ENCODE measurements at places on chromosomes 16 and 17.

DNA sequence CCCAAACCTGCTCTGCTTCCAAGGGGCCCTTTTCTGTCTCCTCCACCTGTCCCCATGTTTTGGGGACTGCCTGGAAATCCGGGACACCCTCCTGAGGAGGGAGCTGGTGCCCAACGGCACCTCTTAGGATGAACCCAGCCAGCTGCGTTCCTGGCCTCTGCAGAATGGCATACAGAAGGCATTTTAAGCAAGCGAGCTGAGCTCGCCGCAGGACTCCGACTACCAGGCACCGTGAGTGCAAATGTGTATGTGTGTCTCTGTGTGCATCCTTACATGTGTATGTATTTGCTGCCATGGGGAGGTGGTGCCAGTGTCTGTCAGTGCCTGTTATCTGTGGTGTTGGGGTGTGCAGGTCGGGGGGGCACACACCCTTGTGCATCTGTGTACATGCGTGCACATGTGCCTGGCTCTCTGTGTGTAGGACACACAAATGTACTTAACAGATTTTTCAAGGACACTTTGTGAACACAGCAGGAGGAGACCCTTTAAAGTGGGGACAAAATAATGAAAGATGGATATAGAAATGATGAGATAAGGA, 39.3 kb downstream of the ABAT start:
- DNase-seq, result no peak

GRCh38 chr17:49515196-49515770, 20.2 kb downstream of the NGFR start:
- peak; percentile 51 for DNase-seq

GRCh38 chr17:75576661-75577060, 10.9 kb upstream of the MYO15B start:
- no peak for DNase-seq

- no peak for DNase-seq
Observed at GRCh38 chr16:68385371-68385770, 62.9 kb downstream of the SMPD3 start.

GRCh38 chr17:57939797-57940196, 15.4 kb downstream of the CUEDC1 start:
- DNase-seq, result no peak

GRCh38 chr16:67163164-67163998, 1.2 kb upstream of the HSF4 start:
- no peak for DNase-seq

GRCh38 chr17:33986566-33986965, 268.5 kb upstream of the CCL2 start:
- no peak for DNase-seq

GRCh38 chr17:41724476-41725050, 9.9 kb downstream of the HAP1 start:
- DNase-seq, result no peak

DNA sequence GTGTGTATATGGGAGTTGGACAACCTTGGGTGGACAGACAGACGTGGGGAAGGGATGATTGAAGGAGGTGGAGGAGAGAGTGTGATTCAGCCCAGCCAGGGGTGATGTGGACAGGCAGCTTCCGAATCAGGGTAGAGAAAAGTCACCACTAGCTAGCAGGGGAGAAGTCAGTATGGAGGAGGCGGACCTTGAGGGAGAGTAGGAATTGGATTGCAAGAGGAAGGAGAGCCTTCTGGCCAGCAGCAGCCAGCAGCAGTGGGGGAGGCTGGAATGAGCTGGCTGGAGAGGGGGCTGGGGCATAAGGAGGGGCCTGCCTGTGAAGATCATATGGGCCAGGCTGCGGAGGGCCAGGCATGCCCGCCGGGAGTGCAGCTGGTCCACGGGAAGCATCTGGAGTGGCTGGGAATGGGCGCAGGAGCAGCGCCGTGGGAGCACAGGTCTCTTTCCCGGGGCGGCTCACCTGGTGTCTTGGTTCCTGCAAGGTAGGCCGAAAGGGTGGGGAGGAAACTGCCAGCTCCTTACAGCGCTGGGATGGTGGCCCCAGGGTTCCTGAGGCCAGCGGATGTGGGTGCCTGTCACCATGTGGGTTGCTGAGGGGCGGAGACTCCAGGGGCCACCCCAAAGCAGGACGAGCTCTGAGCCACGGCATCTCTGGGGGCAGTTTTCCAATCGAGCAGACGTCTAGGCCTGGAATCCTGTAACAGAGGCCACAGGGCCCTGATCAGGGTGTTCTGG, 235.3 kb downstream of the SEC14L1 start:
- DNase-seq, result no peak

GRCh38 chr16:79776243-79776847, 175.8 kb upstream of the MAF start:
- no peak for DNase-seq

GRCh38 chr17:61867033-61867432, 3.7 kb upstream of the BRIP1 start:
- no peak for DNase-seq

- DNase-seq, result no peak
Observed at GRCh38 chr17:62163847-62164246, 98.8 kb upstream of the MED13 start.

GRCh38 chr17:73022694-73023093, 69.8 kb downstream of the SLC39A11 start:
- DNase-seq, result no peak

- DNase-seq, result no peak
Observed at GRCh38 chr16:60091071-60091470, 1357.0 kb upstream of the GOT2 start.

- no peak for DNase-seq
Observed at GRCh38 chr17:57782062-57782490, 37.0 kb upstream of the CCDC182 start.

- no peak for DNase-seq
Observed at GRCh38 chr16:19864566-19864965, 20.1 kb downstream of the GPRC5B start.

DNA sequence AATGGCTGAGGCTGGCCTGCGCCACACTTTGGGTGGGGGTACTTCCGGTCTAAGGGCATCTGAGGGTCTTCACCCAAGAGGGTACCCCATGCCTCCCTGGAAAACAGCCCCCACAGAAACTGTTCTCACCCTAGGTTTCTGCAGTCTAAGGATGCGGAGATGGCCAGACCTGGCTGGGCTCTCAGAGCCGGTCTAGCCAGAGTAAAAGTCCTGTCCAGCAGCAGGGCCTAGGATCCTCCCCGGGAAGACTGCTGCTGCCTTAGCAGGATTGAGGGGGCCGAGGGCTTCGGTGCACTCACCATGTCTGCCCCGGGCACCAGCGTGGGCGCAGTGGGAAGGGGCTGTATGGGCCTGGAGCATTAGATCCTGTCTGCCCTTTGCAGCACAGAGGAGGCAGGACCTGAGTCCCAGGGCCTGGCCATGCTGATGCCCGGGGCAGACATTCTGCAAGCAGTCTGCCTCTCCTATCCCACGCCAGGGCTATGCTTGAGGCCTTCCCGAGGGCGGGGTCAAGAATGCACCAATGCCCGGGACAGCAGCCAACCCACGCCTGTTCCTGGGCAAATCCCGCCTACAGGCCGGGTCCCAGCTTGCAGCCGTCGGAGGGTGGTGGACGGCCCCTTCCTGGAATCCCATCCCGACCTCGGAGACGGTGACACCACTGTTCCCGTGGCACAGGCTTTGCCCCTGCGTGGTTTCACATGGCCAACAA, 54.7 kb downstream of the CBFA2T3 start:
- no peak for DNase-seq

DNA sequence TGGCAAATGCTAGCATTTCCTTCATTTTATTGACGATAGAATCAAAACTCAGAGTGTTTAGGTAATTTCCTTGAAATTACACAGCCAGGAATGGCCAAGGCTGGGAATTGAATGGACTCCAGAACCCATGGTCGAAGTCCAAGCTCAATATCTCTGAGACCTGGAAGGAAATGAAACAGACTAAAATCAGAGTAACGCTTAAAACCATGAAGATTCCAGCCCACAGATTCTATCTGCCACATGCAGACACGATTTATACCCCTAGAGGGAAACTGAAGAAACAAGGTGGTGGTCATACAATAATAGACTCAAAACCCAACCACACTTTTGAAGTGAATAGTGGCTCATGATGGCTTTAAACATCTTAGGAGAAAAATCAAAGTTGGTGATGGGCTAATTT, 95.6 kb downstream of the PRKCA start:
- DNase-seq, result no peak

DNA sequence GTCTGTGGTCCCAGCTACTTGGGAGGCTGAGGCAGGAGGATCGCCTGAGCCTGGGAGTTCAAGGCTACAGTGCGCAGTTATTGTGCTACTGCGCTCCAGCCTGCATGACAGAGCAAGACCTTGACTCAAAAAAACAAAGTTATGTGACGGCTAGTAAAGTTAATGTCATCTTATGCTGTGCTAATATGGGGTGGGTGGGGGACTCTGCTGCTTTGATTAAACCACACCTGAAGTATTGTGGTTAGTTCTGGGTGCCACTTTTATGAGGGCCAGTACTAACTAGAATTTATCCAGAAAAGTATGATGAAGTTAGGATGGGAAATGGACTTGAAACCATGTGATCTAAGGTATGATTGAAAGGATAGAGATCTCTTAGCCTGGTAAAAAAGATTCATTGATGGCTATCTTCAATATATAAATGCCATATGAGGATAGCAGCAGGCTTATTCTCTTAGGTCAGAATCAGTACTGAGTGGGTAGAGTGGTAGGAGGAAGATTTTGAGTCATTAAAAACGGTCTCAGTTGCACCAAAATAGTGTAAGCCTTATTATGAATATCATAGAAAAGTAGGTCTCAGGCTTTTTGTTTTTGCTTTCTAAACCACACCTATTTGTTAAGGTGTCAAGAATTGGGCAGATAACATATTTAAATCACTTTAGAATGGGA, 5.6 kb downstream of the WSB1 start:
- no peak for DNase-seq

DNA sequence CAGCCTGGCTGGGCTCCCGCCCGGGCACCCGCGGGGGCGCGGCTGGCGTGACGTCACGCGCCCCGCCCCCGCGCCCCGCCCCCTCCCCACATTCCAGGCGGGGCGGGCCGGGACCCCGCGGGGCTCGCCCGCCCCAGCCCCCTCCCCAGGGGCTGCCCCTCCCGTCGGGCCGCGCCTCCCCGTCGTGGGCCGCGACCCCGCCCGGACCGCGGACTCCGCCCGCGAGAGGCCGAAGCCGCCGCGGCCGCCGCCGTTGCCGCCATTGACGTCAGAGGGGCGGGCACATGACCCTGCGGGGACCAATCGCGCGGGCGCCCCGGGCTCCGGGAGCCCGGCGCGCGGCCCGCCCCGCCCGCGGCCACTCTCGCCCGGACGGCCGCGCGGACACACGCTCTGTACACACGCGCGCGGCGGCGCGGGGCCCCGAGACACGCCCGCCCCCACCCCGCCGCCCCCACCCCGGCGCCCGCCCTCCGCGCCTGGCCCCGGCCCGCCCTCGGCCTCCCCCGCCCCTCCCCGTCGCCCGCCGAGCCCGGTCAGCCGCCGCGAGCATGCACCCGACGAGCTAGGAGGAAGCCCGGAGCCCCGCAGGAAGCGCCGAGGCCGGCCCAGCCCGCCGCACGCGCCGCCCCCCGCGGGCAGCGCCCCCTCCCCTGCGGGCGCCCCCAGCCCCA, at the start of gene CMIP:
Gene CMIP (plus strand): TSS at position 361 of the 674 bp plus-strand sequence.
- DNase-seq, result no peak

DNA sequence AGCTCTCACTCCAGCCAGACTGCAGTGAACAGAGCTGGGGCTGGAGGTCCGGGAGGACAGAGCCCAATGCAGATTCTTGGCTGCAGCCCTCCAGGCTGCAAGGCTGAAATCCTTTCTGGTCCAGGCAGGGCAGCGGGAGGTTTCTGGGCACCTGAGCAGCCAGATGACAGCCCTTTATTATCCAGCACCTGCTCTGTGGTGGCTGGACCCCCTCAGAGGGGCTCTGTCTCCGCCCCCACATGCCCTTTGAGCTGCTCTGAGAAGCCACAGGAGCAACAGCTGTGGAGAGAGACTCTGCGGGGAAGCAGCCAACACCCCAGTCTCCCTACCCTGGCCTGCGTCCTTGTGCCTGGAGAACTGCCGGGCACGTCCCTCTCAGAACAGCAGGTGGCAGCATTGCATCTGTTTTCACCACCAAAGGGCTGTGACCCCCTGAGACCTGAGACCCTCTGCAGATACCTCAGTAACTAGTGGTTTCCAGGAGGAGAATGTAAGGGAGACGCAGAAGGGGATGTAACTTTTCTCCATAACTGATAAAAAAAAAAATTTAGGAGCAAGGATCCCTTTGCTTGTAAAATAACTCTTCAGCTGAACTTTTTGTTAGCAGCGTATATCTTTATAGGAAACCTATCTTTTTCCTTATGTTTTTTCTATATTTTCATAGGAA, 3.7 kb upstream of the CNP start:
- DNase-seq, result no peak

- DNase-seq, result no peak
Observed at GRCh38 chr16:6853565-6853964, 479.1 kb upstream of the RBFOX1 start.

DNA sequence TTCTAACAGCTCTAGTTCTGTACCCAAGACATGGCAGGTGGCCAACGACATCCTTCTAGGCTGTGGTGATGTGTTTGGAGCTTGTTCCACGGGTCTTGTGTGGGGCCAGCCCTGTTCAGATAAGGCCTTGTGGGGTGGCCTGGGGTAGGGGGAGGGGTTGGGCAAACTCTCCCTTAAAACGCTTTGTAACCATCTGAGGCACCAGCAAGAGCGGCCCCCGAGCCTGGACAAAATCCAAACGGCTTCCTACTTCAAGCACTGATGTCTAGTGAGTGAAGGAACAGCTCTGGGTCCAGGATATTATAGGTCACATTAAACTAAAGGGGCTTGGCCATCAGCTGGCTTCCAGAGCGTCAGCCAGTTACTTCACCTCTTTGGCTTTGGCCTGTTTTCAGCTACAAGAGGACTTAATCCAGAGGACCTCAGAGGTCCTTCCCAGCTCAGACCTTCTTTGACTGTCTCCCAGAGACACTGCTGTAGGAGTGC, 11.9 kb downstream of the SERPINF1 start:
- DNase-seq, result no peak

- no peak for DNase-seq
Observed at GRCh38 chr17:40531051-40531991, 29.9 kb upstream of the TNS4 start.

DNA sequence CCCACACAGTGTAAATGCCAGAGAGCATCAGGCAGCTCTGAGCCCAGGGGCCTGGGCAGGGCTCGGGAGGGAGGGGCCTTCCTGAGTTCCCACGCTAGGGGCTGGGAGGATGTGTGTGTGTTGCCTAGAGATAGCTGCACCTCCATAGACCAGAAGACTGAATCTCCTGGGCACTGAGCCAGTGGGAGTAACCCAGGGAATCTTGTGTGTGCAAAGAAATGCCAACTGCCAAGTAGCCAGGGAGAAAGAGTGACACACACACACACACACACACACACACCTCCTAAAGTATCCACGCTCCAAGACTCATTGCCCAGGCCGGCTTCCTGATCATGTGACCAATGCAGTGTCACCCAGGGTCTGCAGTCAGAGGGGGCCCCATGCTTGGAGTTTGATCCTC, 166.2 kb upstream of the RPL38 start:
- DNase-seq, result no peak

All from HS-27A (cell line).